ENCODE measurements at places on chromosomes 5 and 9. TPM values are rescaled to one million over a fixed set of nuclear protein-coding genes. Genes with fewer than 3 reads are reported as not detected.

DMRT3 gene
- not detected for total RNA-seq

IL3 gene
- total RNA-seq = not detected

RMRP gene
- 22.0 TPM for total RNA-seq

TIFAB gene
- not detected for total RNA-seq

EDIL3 gene
- total RNA-seq = 0.15 TPM

PCDHGB6 gene
- total RNA-seq = 0.11 TPM

SLC27A4 gene
- 52.5 TPM for total RNA-seq

INSL6 gene
- total RNA-seq = not detected

TMEM171 gene
- 4.8 TPM for total RNA-seq

GABRA6 gene
- total RNA-seq = not detected

SERF1B gene
- 69.7 TPM for total RNA-seq

DNLZ gene
- 39.1 TPM for total RNA-seq

ZDHHC11 gene
- total RNA-seq = 18.6 TPM

FAM151B gene
- total RNA-seq = 1.8 TPM

SLC25A2 gene
- not detected for total RNA-seq

WNT8A gene
- total RNA-seq = not detected

PHYHD1 gene
- total RNA-seq = not detected

CTXN3 gene
- not detected for total RNA-seq

TAF11L10 gene
- total RNA-seq = not detected

FGD3 gene
- total RNA-seq = 0.17 TPM

ADRA1B gene
- total RNA-seq = 9.9 TPM

HRH2 gene
- 0.71 TPM for total RNA-seq

LRRC26 gene
- total RNA-seq = 1.3 TPM

CDK5RAP2 gene
- total RNA-seq = 31.9 TPM

DRD1 gene
- 1.4 TPM for total RNA-seq

EIF4EBP3 gene
- 1.3 TPM for total RNA-seq
